ENCODE measurements at places on chromosomes 2 and 18.

GRCh38 chr2:60530660-60531281 lies 22.7 kb downstream of the BCL11A start:
- no peak for DNase-seq

DNA sequence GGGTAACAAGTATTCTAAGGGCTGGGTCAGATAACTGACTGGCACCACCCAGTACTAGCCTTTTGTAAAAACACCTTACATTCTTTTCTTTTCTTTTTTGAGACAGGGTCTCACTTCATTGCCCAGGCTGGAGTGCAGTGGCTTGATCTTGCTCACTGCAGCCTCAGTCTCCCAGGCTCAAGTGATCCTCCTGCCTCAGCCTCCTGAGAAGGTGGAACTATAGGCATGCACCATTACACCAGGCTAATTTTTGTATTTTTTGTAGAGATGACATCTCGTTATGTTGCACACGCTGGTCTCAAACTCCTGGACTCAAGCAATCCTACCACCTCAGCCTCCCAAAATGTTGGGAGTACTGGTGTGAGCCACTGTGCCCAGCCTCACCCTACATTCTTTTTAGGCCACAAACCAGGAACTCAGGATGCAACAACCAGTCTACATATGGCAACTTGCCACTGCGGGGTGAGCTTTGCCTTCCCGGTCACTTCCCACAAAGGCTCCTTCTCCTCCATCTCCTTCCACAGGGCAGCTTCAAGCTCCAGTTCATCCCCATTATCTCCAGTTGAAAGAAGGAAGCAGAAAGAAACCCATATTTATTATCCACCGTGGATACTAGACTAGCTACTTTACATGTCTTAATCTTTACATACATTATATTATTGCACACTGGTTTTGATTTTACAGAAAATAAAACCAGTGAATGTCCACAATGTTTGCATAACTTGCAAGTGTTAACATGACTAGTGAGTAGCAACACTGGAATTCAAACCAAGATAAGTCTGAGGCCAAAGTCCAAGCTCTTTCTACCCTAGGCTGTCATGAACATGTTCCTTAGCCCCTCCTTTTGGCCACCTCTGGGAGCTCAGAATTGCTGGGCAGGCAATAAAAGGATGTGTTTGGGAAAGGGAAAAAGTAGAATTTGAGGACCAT lies 23.7 kb upstream of the AP1S3 start:
- no peak for DNase-seq

- peak; percentile 88 for DNase-seq
Measured at GRCh38 chr2:37585982-37586621, 85.3 kb downstream of the CDC42EP3 start.

- no peak for DNase-seq
Measured at GRCh38 chr2:234091432-234091879, 41.0 kb downstream of the SPP2 start.

- no peak for DNase-seq
Measured at GRCh38 chr2:10303181-10303693, 533 bp downstream of the HPCAL1 start.

DNA sequence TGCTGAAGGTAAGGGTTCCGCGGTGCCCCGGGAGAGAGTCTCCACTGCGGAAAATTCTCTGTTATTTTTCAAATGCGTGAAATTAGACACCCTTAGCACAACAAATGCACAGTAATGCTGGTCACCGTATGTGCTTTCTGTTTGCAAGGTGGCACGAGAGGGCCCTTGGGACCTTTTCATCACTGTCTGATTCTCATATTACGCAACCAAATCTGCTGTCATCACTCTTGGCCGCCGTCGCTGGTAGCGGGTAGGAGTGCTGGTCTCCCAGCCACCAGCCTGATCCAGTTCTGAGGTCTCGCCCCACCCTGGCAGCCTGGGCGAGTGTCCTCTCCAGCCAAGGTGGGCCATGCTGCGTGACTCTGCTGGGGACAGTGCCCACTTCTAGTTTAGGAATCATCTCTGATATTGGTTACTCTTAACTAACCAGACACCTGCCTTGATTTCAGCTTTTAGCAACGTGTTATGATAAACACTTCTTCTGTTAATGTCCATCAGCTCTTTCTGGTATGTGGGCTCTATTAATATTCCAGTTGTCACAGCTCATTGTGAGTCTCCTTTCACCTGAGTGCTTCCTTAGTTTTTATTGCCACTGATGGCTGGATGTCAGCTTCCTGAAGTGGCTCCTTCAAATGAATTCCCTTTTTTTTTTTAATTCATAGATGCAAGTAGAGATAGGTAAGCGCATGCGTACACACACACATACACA lies 199.4 kb downstream of the GBX2 start:
- no peak for DNase-seq

DNA sequence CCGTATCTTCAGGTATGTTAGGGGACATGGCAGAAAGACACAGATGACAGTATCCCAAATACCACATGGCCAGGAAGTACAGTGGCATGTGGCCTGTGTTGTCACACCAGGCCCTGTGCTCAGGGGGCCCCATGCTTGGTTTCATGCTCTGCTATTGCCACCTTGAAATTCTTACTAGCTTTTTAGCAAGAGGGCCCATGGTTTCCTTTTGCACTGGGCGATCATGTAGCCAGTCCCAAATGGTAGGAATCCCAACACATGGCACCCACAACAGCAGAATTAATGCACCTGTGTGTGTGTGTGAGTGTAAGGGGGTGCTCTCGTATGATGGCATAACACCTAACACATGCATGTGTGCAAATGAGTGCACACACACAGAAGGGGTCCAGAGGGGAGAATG lies 39.2 kb downstream of the MYO7B start:
- no peak for DNase-seq

GRCh38 chr2:219286436-219287115 lies 7.4 kb downstream of the DNAJB2 start:
- DNase-seq, result no peak

DNA sequence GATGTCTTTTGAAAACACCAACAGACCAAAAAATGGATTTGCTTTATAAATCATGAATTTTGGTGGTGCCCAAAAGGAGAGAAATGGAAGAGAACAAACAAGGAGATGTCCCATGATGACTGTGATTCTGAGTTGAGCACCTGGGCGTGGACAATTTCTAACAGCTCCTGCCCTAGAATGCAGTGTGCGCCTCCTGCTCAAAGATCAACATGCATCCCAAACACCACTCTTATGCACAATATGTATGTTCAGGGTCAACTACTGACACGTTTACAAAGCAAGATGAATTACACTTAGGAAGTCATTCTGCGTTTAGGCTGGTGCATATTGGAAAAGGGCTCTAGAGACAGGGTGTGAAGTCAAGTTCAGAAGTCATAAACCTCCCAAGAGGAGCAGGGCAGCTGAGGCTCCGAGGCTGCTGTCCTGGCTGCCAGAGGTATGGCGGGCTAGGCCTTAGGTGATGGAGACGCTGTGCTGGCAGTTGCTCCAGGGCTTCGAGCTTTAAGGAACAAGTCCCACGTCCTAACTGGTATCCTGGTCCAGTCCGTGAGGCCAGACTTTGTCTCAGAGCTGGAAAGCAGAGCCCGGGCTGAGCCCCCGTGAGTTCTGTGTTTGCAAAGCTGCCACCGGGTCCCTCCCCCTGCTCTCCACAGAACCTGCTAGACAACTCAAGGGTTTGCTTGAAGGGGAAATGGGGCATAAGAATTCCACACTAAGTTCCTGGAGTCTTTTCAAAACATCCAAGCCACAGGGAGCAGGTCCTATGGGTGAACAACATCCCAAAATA lies 74.0 kb downstream of the ZNF516 start:
- no peak for DNase-seq

- no peak for DNase-seq
Measured at GRCh38 chr2:85547089-85547858, 8.3 kb downstream of the MAT2A start.

DNA sequence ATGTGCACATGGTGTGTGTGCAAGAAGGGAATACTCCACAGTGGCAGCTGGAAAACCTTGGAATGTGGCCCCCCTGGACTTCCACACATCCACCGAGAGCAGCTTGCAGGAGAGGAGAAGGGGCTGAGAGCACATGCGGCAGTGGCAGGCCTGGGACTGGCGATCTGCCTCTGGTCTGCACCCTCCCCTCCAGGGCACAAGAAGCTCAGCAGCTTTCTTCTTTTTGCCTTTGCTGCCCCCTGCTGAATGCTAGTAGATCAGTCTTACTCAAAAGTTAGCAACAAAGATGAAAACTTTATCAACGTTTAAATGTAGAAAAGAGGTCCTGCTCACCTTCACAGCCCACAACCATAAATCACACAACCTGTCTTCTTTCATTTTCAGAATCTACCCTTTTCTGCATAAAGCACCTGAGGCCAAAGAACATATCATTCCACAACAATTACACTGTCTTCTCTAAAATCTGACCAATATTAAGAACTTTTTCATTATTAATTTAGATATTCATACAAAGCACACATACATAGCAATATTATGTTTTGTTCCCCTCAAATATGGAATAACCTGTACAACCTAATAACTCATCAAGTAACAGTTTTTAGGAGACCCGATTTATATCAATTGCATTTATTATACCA lies 34.6 kb downstream of the TGFBRAP1 start:
- DNase-seq, result no peak

- DNase-seq, result no peak
Measured at GRCh38 chr18:41928581-41928980, 26.5 kb upstream of the PIK3C3 start.

DNA sequence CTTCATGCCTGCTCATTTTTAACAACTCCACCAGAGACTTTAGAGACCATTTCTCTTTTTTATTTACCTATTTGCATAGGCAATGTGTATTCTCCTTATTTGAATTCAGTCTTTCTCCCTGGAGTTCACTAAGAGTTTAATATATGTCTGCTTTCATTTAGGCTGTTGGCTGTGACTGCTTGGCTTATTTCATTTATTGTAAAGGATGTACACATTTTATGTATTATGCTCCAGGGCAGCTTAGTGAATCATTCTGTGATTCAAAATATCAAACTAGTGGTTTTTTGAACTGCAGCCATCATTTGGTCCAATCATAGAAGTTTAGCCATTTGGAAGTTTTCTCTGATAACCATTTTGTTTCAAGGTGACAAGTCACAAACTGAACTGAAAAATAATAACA lies 229.6 kb downstream of the LPIN1 start:
- DNase-seq, result no peak
